ENCODE measurements at places on chromosomes 13 and 19. TPM values are rescaled to one million over a fixed set of nuclear protein-coding genes. Genes with fewer than 3 reads are reported as not detected.
A peak's percentile ranks its signal among the peaks of the same experiment; 100 is the strongest.

DNA sequence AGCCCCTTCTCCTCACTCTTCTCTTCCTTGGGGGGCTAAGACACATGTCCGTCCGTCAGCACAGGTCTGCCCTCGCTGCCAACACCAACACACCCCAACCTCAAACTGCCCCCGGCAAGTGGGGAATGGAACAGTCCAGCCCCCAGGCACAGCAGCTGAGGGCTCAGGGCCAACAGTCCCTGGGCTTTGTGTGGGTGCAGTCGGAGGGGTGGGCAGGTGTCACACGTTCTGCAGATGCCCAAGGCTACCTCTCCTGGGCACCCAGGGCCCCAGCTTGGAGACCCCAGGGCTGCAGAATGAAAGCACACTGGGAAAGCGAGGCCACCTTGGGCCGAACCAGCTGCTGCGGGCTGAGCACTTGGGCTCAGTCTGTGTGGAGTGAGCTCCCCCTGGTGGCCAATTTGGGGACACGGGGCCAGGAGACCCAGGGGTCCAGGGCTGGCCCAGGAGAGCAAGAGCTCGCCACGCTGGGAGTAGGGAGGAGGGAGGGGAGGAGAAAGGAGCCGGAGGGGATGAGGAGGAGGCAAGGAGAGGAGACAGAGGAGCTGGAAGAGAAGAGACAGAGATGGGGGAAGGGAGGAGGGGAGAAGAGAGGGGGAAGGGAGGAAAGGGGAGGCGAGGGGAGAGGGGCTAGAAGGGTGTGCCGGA is 14.0 kb upstream of the ATP8B3 start:
- DNase-seq: peak; percentile 96

DNA sequence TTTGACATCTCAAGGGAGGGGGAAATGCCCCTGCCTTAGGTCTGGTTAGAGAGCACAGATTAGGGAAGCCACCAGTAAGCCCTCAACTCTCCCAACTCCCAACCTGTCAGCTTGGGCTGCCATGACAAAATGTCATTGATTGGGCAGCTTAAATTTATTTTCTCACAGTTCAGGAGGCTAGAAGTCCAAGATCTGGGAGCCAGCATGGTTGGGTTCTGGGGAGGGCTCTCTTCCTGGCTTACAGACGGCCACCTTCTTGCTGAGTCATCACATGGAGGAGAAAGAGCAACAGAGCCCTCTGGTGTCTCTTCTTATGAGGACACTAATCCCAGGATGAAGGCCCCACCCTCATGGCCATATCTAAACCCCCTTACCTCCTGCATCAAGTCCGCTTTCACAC is 24.2 kb downstream of the C19orf12 start:
- peak; percentile 79 for DNase-seq

C2CD4C gene
- total RNA-seq: 5.6 TPM

IFI30 gene
- total RNA-seq: 11.1 TPM

FAM83E gene
- total RNA-seq: 6.0 TPM

- DNase-seq: peak; percentile 94
Observed at GRCh38 chr19:46218160-46218559, 11.4 kb upstream of the IGFL1 start.

CD70 gene
- 0.92 TPM for total RNA-seq

DNA sequence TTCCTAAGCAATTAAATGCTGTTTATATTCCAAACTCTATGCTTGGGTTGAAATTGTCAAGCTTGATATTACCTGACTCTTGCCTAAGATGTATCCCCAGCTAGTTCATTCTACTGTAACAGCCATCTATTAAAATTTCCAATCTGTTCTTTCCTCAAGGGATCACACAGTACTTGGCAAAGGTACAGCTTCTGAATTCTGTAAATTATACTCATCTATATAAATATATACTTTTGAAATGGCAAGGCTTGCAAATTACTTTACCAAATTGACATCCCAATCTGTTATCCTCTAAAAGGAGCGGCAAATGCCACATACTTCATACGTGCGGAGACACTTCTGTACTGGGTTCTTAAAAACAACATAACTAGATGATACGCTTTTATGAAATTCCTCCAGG is 330.2 kb downstream of the DNAJC15 start:
- no peak for DNase-seq

DNA sequence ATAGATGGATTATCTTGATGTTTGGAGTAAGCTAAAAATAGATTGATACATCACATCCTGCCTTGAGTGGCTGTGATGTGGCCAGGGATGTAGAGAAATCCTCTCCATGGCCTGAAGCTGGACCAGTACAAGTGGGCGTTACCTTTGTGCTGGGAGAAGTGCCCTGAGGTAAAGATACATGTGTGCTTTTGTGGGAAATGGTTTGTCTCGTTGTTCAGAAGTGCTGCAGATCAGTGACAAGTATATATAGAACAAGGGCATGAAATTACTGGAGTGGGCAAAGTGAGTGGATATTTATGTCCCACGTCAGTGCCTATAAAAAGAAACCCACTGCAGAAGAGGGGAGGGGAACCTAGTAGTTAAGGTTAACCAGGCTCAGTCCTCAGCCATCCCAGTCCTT is 12.2 kb upstream of the ZNF304 start:
- no peak for DNase-seq

DNA sequence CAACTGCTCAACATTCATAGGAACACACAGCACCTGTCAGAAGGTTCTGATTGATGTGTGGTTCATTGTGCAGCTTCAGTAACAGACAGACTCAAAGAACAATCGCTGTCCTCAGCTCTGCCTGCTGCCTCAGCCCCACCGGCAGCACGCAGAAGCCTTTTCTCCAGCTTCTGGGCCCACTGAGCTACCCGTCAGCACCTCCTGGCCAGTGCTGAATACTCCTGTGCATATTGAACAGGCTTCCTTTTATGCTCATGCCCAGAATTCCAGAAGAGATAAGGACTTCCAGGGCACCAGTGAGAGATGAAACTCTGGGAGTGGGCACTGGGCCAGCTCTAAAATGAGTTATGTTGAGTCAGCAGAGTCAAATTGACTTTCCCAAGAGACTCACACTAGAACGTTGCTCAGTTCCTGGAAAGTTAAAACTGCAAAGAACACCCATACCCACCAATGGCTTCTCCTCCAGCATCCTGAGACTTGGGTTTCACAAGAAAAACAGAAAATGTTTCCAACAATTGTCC is 119.3 kb downstream of the COL4A1 start:
- no peak for DNase-seq

DNA sequence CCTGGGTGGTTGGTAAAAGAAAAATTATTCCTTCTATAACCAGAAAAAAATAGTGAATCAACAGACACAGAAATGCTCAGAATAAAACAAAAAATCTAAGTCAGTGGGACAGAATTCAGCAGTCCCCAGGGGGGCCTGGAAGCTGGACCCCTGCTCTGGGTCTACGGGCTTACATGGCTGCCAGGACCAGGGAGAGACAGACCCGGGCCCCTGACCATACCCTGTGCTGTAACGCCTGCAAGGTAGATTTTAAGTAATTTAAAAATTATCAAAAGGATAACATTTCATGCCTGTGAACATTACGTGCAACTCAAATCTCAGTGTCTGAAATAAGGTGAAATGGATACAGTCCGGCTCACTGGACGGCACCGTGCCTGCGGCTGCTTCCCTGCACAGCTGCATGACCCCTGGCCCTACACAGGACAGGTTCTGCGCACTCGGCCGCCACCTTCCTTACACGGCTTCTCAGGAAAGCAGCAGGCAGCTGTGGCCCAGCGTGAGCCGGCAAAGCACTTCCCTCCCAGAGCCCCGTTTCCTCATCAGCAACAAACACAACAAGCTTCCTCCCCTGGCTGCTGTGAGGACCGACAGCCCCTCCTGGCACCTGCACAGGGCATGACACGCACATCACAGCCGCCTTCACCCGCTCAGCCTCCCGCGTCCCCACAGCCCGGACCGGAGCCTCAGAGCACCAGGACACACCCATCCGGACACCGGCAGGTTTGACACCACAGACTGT is 22.2 kb downstream of the RASA3 start:
- peak; percentile 82 for DNase-seq

- DNase-seq: no peak
Observed at GRCh38 chr19:4035018-4035566, 27.6 kb downstream of the PIAS4 start.

KCNRG gene
- total RNA-seq: 1.1 TPM

- peak; percentile 50 for DNase-seq
Observed at GRCh38 chr13:67186995-67187569, 43.1 kb downstream of the PCDH9 start.

DNA sequence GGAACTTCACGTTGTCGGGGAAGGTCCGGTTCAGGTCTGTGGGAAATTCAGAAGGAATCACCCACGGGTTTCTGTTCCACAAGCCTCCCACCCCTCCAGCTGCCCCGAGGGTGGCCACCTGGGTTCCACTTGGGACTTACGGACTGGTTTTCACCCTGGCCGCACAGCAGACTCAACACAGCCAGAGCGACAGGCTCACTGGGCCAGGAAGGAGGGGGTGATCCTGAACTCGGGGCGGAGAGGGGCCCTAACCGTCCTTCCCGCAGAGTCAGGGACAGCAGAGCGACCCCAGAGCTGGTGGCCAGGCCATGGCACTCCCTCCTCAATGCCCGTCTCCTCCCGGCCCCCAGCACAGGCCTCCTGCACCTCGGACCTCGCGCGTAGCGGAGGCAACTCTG is 13.0 kb downstream of the GRTP1 start:
- DNase-seq: no peak

GRCh38 chr13:102947745-102948405 is 102.0 kb downstream of the ERCC5 start:
- no peak for DNase-seq

- DNase-seq: no peak
Observed at GRCh38 chr13:20799726-20800416, 26.1 kb upstream of the EEF1AKMT1 start.

ZNF441 gene
- total RNA-seq: 4.4 TPM

DNA sequence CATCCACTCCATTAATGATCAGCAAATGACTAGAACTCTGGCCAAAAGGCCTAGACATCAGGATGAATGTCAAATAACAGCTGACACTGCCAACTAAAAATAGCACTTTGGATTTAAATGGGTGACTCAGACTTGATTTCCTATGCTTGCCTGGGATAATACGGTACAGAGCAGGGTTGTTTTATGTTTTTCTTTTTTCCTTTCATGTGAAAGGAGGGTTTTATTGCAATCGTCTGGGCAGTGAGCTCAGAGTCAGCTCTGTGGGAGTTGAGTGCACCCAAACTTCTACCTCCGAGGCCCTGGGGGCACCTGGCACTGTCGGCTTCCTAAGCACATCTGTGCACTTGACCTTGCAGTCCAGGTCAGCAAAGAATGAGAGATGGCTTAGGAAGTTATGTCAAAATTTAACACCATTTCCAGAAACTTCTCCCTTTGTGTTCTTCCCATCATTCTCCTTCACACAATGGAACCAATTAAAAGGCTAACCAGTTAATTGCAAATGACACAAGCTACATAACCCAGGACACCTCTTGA is 134.1 kb downstream of the LACC1 start:
- no peak for DNase-seq

GRCh38 chr13:36981156-36981743 is 17.9 kb downstream of the ALG5 start:
- DNase-seq: no peak

GRCh38 chr13:97344265-97345175 is 89.4 kb upstream of the RAP2A start:
- DNase-seq: peak; percentile 78

ICAM4 gene
- 0.47 TPM for total RNA-seq

GRCh38 chr13:73687087-73687486 is 447.1 kb downstream of the KLF12 start:
- no peak for DNase-seq

ZNF471 gene
- total RNA-seq: not detected

CYP2A7 gene
- total RNA-seq: not detected
